ENCODE measurements at places on chromosomes 7 and 10.

DNA sequence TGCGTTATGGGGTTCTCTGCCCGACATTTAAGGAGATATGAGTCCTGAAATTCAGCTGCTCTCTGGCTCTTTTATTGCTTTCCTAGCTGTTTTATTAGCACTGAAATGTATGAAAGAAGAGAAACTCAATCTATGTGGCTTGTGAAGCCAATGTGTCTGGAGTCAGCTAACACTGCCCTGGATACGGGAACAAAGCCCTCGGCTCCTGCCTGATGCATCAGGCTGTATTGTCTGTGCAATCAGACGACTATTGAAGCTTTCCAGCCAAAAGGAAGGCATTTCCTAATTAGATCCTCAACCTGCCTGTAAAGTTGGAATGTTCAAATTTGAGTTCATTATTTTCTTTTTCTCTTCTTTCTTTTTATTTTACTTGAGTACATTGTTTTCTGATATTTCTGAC lies 22.0 kb upstream of the TM9SF3 start:
- DNase-seq: no peak

- DNase-seq: no peak
These were observed 98.3 kb downstream of the HBP1 start for GRCh38 chr7:107267138-107267537.

DNA sequence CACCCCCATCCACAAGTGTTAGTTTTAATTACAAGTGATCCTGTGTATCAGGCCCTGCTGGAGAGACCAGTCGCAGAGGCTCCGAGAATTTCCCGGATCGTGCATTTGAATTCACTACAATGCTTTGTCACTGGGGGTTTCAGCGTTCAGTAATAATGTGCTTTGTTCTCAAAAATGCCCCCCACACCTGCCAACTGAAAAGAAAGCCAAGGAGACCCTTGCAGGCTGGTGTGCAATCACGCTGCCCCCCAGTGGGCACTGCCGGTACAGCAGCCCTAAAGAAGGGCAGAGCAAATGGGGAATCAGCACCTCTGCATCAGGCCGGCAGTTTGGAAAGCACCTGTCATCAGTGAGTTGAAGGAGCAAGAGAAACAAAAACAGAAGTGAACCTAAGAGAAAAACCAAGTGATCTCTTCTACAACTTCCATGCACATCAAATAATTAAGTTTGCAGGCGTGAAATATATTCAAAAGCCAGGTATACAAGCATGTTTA lies 177.6 kb downstream of the PARD3 start:
- DNase-seq: no peak

DNA sequence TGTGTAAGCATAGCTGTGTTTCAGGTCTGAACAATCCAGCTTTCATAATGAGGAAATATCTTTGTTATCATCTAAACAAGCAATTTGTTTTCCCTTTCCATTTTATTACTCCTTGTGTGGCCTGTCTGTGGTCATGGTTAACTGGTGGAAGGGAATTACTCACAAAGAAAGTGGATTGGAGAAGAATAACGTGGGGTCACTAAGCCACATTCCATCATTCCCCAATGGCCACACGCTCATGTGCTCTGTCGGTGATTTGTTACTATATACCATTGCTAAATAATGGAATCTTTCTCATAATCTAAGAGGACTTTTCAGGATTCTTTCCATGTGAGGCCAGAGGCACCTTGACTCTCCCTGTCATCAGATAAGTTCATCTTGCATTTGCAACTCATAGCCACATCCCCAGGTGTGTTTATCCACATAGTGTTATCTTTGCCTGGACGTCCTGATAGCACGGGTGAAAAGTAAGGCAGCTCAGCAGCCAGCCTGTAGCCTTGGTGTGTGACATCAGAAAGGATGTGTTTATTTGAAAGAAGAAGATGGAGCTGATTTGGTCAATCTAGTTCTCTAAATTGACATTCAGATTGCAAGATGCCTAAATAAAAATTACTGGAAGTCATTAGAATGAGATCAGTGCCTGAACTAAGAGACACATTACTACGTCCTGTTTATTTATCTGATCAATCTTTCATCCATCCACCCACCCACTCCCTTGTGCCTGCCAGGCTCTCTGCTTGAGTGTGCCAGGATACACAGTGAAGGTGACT lies 128.9 kb downstream of the CELF2 start:
- DNase-seq: no peak

DNA sequence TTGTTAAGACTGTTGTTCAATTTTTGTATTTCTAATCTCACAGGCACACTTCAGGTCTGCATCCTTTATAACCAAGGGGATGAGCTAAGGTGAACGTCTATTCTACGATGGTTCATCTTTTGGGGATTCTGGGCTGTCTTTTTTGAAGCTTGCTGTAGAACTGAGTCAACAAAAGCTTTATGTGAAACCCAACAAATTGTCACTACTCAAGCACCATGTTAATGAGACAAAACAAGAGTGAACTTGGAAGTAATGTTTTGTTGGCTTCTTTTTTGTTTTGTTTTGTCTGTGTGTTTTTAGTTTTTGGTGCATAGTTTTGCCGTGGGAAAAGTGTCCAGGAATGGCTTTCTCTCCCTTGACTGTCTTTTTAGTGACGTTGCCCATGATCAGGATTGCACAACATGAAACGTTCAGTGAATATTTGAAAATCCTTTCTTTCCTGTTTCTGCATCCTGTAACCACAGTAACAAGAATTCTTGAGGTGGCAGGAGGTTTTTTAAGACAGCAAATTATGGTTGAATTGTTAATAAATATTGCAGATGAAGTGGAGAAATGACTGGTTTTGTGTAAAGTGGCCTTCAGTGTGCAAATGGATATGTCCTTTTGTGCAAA lies 65.6 kb downstream of the WIPF3 start:
- no peak for DNase-seq

- no peak for DNase-seq
These were observed 423.2 kb downstream of the IPMK start for GRCh38 chr10:57844387-57844998.

GRCh38 chr7:1366801-1367405 lies 92.4 kb downstream of the MICALL2 start:
- DNase-seq: no peak

- DNase-seq: no peak
These were observed 87.1 kb downstream of the ITGA8 start for GRCh38 chr10:15632456-15633091.

- no peak for DNase-seq
These were observed 170.0 kb upstream of the MKLN1 start for GRCh38 chr7:131157530-131158243.

GRCh38 chr7:32179567-32179966 lies 109.4 kb upstream of the PDE1C start:
- DNase-seq: no peak

- no peak for DNase-seq
These were observed 75.1 kb upstream of the PTPRZ1 start for GRCh38 chr7:121797657-121798452.

DNA sequence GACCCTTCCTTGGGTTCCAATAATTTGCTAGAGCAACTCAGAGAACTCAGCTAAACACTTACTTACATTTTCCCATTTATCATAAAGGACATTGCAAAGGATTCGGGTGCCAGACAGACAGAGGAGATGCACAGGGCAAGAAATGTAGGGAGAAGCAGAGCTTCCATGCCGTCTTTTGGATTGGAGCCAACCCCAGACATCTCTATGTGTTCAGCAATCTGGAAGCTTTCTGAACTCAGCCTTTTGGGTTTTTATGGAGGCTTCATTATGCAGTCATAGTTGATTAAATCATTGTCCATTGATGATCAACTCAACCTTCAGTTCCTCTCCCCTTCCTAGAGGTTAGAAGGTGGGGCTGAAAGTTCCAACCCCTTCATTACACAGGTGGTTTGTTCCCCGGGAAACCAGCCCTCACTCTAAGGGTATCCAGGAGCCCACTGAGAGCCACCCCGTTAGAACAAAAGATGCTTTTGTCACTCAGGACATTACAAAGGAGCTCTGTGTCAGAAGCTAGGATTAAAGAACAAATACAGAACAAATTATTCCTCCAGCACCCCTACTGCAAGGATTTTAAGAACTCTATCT lies 211.9 kb upstream of the VSTM2A start:
- DNase-seq: no peak

- DNase-seq: no peak
These were observed 102.7 kb downstream of the ZNF248 start for GRCh38 chr10:37754538-37755323.

DNA sequence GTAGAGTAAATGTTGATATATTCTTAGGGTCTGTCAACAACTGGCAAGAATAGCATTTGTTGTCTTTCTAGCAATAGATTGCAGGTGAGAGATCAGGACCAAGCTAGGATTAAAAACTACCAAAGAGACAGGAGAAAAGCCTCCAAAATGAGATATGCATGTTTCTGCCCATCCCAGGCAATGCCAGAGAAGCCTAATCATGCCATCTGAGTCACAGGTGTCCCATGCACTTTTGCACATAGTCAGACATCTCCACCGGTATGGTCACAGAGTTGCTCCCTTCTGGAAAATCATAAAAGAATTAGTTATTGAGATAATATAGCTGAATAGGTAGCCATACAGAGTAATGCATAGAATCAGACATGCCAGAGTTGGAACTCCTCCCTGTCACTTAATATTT lies 50.6 kb downstream of the PDK4 start:
- DNase-seq: no peak

DNA sequence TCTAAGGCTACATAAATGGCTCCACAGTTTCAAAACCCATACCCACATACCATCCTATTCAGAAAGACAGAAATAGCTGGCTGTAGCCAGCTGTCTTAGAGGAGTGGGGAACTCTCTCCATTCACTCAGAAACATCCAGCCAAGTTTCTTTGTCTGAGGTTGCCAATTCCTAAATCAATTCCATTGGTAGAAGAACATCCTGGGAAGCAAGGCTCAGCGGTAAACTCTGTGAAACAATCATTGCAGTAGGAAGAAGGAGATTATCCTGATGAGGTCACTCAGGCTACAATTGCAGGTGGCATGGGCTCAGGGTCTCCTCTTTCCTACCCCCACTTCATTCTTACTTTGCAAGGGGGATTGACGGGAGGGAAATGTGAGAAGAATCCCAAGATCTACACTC lies 154.0 kb downstream of the ETV1 start:
- no peak for DNase-seq

GRCh38 chr7:7294911-7295310 lies 112.6 kb downstream of the C1GALT1 start:
- DNase-seq: no peak

DNA sequence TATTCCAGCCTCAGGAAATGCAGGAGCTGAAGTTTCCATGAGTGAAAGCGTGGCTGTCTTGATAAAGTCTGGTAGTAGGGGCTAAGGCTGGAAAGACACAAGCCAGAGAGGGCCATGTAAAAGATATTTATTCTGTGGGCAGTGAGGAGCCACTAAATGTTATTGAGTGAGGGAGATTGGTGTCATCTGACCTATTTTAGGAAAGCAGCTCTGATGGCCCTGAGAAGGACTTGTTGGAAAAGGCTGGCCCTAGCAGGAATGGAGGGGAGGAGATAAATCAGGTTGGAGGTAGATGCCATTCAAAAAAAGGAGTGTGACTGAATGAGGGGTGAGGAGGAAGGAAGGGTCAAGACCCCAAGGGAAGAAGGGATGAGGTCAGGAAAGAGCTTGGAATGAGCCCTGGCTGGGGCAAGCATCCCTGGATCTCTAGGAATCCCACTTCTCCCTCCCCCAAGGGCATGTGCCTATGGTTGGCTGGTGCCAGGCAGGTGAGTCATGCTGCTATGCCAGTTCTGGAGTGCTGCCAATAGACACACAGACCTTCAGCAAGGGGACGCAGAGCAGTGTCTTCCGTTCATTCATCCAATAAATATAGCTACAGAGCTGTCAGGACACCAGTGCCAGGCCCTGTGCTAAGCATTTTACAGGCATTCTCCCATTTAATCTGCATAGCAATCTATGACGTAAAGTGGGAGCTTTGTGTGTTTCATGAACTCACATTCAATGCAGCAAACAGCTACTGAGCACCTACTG lies 2.0 kb downstream of the ANKRD2 start:
- DNase-seq: no peak

DNA sequence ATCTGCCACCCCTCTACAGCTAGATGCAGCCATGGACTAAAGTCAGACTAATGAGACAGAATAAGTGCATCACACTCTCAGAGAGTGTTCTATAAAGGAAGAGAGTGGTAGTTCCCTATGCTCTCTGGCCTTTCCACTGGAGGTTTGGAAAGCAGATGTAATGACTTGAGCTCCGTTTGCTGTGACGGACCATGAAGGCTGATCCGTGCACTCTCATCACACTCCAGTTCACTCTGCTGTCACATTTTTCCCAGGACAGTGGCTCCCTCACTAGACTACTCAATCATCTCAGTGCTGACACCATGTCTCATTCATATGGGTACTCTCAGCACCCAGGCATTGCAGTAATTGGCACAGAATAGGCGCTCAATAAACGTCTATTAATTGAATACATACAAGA lies 20.4 kb downstream of the TRDMT1 start:
- no peak for DNase-seq

- no peak for DNase-seq
These were observed 50.2 kb downstream of the TFAM start for GRCh38 chr10:58435297-58435985.

DNA sequence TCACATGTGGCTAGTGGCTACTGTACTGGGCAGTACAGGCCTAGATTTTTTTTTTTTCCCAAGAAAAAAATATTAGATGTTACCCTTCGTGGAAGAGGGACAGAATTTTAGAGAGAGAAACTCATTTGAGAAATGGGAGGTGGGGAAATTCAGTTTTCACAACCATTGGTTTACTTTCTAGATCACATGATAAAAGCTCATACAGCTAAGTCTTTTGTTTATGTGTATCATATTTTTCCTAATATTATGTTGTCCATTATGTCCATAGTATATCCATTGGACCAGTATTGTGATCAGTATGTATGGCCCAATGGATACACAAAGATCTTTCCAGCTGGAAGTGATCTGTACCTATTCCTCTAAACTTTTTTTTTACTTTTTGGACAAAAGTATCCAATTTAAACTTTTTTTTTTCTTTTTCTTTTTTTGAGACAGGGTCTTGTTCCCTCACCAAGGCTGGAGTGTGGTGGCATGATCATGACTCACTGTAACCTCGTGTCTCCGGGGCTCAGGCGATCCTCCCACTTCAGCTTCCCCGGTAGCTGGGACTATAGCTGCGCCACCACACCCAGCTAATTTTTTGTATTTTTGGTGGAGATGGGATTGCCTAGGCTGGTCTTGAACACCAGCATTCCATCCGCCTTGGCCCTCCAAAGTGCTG lies 4.1 kb downstream of the CALU start:
- DNase-seq: no peak

DNA sequence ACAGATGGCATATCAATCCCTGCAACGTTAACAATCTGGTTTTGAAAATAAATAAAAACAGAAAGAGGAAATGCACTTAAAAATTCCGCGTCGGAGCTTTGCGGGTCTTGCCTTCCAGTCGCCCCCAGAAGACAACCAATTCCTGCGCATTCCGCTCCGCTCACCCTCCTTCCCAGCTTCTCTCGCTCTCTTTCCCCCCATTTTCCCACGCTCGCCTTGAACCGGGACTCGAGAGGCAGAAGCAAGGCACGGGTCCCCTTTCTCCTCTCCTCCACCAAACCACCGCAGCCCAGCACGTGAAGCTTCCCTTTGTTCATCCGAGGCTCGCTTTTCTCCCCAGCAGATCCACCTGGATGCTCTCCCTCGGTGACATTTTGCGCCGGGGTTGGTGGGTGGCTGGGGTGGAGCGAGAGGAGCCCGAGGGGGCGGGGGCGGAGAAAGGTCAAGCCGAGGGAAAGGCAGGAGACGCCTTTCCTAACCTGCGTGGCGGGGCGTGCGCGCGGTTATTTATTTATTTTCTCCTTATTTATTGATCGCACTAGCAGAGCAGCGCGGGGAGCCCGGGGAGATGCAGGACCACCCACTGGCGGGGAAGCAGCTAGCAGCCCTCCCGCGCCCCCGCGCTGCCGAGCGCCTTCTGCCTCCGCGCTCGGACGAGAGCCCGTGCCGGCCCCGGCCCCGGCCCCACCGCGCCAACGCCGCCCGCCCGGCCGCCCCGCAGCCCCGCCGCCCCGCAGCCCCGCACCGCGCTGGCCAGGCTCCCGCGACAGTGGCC lies at the start of gene KCND2:
TSS of gene KCND2 (plus strand) at position 475 of the 775 bp plus-strand sequence.
- no peak for DNase-seq

All from stimulated activated CD4-positive, alpha-beta T cell treated with anti-CD3 and anti-CD28 coated beads, TNF-alpha, amount 100 ng/mL, for 1 hour (primary cell).